HuH-7 (cell line): ENCODE measurements at places on chromosomes 5 and 9.

- peak; percentile 42 for DNase-seq
Measured at GRCh38 chr9:97923529-97924108, 1.3 kb upstream of the TRMO start.

DNA sequence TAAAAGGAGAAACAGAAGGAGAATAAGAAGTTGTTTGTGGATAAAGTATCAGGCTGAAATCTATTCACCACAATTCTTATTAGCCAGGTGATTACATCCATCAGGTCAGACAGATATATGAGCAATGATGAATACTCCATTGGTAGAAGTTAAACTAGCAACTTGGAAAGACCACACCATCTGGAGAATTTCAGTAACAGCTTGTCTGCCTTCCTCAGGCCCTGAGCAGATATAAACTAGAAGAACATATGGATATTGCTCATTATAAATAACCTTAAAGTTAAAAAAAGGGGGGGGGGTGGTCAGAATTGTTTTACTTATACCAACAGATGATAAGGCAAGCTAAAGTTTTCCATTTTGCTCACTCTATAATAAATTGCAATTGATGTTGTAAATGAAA is 10.4 kb downstream of the DAB2 start:
- DNase-seq: no peak

- no peak for DNase-seq
Measured at GRCh38 chr9:133112663-133113026, 8.4 kb downstream of the RALGDS start.

- DNase-seq: no peak
Measured at GRCh38 chr5:168299372-168299771, 7.9 kb downstream of the WWC1 start.

GRCh38 chr9:121786998-121787422 is 135.6 kb downstream of the DAB2IP start:
- DNase-seq: no peak

DNA sequence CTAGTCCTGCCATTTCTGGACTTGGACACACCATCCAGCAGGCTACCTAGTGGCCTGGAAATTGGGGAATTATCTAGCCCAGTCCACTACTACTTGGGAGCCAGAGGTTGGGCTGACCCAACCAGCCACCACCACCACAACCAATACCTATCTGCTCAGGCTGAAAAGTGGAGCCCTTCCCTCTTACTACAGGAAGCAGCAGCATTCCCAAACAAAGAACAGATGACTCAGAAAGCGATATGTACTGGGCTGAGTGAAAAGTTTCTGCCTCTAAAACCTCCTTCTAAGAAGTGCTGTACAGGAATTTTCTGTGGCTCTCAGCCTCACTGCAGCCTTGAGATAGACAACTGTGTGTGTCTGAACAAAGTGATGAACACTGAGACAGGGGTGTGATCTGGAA is 279.4 kb downstream of the CDH10 start:
- DNase-seq: no peak

- no peak for DNase-seq
Measured at GRCh38 chr9:123725389-123725788, 204.5 kb downstream of the DENND1A start.

GRCh38 chr9:70257991-70258691 is 637 bp upstream of the SMC5 start:
- peak; percentile 14 for DNase-seq

- no peak for DNase-seq
Measured at GRCh38 chr5:73960426-73960825, 334.4 kb downstream of the ARHGEF28 start.

DNA sequence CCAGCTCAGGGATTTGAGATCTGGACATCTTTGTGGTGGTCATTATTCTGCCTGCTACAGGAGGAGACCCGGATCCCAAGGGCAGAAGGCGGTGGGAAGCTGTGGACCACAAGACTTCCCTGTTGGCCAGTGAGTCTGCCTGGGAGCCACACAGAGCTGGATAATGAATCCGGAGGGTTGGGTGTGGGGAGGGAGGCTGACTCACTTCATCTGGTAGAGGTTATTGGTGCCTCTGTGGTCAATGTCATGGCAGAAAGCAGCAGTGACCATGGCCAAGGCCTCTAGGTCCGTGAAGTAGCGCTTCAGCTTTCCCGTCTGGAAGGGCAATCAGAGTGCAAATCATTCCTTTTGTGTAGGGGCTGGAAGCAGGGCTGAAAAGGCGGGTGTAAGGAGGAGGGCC is 58.5 kb downstream of the PDE6A start:
- no peak for DNase-seq

- DNase-seq: no peak
Measured at GRCh38 chr5:34867660-34868059, 28.7 kb downstream of the TTC23L start.

- no peak for DNase-seq
Measured at GRCh38 chr9:2957656-2958200, 113.8 kb upstream of the PUM3 start.

DNA sequence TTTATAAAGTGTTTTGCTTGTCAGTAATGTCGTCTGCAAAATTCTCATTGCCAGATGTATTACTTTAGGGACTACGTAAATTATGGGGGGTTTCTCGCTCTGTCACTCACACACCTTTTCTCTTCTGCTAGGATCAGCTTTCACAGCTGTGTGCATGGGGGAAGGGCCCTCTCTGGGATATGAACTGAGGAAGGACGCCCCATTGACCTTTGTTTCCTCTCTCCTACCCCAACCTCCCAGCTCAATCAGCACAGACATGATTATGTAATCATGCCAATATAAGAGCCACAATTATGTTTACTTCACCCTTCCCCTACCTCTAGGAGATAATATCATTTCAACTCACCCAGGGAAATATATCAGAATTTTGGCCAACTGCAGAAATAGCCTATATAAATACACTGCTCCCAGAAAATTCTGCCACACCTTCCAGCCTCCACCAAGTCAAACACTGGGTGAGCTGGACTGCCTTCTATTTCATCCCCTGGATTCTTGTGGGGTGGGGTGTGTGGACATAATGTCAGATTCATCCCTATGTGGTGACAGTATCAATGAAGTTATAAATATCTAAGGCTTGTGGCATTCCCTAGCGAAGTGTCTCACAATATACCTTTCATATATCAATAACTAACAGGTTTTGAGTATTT is 12.6 kb upstream of the SEMA5A start:
- no peak for DNase-seq

DNA sequence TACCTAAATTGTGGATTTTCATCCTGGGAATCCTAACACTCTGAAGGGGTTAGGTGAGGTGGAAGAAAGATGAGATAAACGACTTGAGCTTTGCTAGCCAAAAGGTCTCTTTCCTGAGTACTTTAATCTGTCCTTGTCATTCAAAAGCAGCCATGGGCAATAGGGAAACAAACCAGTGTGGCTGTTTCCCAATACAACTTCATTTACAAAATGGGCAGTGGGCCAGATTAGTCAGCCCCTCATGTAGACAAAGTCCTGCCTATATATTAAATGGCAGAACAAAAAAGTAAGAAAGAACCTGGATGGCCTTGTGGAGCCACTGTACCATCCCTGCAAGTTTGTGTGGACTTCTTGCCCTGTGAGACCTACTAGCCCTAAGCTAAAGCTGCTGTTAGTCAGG is 51.0 kb upstream of the NFIL3 start:
- DNase-seq: no peak

DNA sequence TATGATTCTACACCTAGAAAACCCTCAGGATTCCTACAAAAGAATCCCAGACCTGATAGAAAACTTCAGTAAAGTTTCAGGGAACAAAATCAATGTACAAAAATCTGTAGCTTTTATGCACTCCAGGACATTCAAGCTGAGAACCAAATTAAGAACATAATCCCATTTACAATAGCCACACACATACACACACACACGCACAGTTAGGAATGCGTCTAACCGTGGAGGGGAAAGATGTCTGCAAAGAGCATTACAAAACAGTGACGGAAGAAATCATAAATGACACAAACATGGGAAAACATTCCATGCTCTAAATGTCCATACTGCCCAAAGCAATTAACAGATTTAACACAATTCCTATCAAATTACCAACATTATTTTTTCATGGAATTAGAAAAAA is 51.4 kb upstream of the CAST start:
- no peak for DNase-seq

DNA sequence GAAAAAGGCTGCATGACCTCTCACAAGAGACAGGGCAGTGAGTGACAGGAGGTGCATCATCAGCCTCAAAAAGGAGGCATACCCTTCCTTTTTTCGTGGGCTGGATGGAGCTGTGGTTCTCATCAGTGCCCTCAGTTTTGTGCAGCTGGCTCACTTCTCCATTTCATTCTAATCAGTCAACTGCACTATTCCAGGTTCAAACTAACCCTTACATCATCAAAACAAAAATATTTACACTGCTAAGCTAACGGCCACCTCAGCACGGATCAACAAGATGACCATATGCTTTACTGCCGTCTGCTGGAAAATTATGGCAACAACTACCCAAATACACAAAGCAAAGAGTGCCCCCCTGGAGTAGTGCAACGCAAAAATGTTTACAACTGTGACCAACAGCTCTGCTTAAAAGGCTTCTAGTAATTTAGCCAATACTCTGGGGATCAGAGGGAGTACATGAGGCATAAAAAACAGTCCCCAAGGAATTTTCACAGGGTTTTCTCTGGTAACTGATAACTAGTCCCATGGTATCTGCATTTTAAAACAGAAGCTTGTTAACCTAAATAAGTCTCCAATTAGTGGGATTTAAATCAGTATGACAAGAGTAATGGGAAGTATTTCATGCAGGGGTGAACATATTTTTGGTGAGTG is 10.8 kb downstream of the KCNV2 start:
- peak; percentile 32 for DNase-seq
